ENCODE measurements at places on chromosomes 12 and 14.

DNA sequence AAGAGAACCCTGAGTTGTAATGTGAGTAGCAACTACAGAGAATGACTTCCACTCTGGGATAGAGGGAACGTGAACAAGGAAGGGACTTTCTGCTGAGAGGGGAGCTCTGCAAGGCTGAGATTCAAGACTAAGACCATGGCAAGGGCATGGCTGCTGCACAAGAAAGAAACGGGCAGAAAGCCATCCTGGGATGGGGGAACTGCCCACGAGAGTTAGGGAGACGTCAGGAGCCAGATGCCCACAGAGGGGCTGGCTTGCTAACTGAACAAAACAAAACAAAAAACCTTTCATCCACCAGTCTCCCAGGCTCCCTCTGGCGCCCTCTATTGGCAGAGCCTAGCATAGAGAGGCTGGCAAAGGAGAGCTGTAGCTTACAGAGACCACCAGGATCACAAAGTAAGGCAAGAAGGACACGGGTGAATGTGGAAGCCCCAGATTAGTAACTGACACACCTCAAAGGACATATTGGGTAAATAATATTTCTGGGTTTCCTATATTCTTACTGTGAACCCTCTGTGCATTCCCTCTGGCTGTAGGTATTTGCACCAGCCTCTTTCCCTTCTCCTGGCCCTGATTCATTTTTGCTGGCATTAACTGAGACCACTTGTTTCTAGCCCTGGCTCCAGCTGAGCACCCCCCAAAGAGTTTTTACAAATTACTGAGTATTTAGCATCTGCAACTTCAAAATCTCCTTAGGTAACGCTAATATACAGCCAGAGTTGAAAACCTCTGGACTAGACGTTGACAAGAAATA is 338.3 kb downstream of the EMP1 start:
- peak; percentile 4 for DNase-seq

- no peak for DNase-seq
Observed at GRCh38 chr14:68195126-68195525, 375.5 kb downstream of the RAD51B start.

DNA sequence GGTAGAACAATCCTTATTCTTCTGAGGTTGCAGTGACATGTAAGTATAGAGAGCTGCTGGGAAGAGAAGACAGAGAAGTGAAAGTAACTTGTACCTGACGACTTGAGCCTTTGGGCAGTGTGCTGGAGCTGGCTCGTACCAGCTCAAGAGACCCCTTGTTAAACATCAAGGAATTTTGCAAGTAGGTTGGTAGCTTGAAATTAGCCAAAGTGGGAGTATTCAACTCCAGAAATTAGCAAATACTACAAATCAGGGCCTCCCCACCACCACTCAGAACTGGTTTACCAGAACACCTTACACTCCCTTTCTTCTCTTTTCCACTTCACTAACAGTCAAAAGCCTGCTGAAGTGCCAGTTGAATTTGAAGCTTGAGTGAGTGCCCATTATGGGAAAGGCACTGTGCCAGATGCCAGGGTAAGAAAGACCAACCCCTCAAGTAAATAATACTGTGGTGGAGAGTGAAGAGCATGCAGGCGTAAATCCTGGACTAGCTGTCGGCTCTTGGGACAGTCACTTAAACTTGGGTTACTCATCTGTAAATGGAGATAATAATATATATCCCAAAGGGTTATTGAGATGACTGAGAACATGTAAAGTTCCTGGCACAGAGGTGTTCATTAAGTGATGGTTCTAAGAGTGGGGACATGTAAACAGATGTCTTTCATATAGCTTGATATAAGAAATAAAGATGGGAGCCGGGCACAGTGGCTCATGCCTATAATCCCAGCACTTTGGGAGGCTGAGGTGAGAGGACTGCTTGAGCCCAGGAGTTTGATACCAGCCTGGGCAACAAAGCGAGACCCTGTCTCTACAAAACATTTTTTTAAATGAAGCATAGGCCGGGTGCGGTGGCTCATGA is 27.0 kb upstream of the EID3 start:
- DNase-seq = no peak

DNA sequence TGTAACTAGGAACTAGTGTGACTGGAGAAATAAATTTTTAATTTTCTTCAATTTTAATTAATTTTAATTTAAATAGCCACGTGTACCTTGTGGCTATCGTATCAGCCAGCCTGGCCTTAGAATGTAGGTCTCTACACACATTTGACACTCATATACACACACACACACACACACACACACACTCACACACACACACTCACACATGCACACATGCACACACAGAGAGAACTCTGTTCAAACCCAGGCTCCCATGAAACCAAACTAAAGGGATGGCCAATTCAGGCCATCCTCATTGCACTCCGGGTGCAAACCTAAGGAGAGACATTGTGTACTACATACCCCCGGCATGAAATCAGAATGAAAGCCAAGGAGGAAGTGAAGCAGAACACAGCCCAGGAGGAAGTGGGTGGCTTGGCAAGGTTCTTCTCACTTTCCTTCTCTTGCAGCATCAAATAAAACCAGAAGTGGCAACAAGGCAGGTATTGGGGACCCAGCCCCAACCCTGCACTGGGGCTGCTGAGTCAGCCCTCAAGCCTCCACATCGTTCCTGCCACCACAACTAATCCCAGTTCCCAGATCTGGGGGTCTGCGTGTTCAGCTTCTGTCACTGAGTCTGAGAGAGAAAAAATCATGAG is 26.2 kb upstream of the CHPT1 start:
- DNase-seq = no peak

GRCh38 chr14:92987713-92988510 is 65.0 kb downstream of the CHGA start:
- DNase-seq = no peak

GRCh38 chr12:111730420-111730819 is 36.3 kb upstream of the ALDH2 start:
- no peak for DNase-seq

DNA sequence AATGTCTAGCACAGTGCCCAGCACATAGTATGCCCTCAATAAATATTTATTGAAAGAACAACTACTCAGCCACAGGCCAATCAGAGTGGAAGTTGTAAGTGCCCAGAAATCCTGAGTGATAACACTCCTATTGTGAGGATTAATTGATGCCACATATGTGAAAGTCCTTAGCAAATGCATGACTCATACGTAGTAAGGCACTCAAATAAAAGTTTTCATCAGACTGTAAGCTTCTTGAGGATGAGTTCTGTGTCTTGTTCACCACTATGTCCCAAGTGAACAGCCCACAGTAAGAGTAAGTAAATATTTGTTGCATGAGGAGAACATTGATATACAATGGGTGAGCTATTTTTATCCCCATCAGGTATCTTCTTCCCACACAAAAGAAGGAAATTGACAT is 24.7 kb upstream of the ANO6 start:
- no peak for DNase-seq

GRCh38 chr12:4817880-4818279 is 91.8 kb upstream of the KCNA1 start:
- DNase-seq = no peak

- no peak for DNase-seq
Observed at GRCh38 chr12:6279256-6279628, 31.2 kb upstream of the PLEKHG6 start.
